ENCODE measurements at places on chromosomes 12 and 14.
A peak's percentile ranks its signal among the peaks of the same experiment; 100 is the strongest.

DNA sequence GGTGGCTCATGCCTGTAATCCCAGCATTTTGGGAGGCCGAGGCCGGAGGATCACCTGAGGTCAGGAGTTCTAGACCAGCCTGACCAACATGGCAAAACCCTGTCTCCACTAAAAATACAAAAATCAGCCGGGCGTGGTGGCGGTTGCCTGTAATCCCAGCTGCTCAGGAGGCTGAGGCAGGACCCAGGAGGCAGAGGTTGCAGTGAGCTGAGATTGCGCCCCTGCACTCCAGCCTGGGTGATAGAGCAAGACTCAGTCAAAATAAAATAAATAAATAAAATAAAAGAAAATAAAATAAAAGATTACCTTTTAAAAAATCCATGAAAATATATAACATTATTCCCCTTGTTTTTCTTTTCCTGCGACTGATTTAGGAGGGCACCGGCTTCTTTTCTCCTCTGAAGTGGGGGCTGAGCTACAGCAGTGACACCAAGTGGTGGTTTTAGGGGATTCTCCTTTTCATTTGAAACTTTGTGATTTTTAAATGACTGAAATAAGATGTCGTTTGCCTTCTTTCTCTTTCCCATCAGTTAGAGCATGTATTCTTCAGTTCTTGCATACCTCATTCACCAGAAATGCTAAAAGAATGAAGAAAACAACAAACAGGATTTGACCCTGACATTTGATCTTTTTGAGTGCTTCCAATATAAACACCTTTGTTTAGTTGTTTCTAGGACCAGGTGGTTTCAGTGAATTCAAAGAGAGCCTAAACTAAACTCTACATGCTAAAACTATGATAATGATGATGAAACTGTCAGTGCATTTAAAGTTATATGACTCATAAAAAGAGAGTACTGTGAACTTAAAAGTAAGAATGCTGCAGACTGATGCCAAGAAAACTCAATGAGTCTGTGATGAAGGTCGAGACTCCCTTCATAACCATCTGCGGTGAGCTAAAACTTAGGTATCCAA lies 22.6 kb upstream of the PKP2 start:
- DNase-seq = no peak

DNA sequence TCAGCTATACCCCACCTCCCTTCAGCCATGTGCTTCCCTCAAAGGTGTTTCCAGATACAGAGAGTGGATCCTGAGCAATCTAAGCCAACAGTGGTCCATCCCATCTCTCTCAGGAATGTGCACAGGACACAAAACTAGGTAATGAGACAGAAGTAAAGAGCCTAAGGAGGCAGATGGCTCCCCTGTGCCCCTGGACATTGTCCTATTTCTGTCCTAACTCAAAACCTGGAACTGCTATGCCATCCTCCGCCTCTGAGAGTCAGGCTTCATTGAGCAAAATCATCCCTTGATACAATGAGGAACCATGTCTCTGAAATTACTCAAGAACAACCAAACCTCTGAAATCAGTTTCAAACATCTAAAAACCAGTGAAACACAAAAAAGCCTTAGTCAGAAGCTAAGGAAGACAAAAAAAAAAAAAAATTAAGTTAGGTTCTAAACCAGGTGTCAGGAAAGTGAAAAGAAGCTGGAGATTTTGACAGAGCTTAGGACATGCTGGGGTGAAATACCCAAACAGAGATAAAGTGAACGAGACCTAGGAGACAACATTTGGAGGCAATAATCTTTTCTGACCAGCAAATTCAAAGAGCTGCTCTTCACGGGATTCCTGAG lies 200.3 kb upstream of the PLEKHG7 start:
- DNase-seq = peak; percentile 27

GRCh38 chr14:31536201-31536960 lies 24.8 kb upstream of the NUBPL start:
- no peak for DNase-seq

DNA sequence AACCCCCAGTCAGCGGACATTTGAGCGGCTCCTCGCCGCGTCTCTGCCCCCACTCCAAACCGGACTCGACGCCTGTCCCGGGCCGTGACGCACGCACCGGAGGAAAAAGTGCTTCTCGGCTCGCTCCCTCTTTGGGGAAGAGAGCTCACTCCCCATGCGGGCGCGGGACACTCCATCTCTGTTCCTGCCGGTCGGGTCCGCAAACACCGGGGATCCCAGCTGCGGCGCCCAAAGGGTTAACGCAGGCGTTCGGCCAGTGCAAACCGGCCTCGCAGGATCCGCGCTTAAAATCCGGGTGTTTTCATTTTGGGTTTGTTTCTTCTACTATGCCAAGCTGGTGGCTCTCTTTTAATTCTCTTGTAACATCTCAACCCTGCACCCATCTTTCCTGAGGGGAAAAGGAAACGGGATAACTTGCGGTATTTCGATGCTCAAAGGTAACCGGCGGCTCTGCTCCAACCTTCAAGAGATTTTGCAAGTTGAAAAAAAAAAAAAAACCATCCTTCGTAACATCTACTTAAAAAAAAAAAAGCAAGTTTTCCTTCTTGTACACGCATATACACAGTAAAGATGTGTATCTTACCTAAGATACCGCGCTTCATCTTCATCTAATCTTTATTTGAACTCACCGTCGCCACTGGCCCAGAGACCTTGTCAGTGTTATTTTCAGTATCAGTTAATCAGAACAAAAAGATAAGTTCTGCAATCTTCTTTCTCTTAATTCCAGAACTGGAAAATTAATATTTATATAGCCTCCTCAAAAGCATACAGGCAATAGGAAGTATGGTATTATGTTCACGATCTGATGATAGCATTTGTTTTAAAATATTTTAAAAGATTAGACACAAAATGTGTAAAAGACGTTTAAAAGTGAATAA lies 1.6 kb upstream of the ATP2B1 start:
- no peak for DNase-seq

DNA sequence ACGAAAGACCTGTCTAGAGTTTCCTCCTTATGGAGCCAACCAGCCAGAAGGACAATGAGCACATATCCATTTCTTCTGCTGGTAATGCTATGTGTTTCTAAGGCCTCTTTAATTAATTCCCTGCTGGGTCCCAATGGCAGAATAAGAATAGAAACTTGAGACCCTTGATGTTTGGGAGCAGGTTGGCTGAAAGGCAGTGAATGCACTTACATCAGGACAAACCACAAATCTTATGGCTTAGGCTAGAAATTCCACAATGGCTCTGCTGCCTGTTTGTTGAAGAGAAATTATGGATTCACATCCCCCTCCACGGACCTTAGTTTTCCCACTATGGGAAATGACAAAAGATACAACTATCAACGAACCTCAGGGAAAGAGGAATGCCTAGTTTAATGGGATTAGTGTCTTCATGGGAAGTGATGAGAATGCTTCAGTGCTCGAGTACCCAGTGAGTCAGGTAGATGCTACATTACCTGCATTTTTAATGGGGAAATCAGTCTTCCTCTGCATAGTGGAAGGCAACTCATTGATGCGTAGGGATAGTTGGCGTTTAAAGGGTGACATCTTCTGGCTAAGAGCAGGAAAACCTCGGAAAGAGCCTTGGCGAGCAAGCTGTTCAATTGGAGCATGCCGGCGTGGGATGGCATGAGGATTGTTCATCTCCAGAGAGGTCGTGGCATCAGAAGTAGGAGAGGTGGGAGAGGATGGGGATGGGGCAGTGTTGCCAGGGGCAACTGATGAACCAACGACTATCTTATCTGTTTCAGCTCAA lies 46.5 kb downstream of the PAPLN start:
- DNase-seq = no peak

- DNase-seq = no peak
These were observed 39.5 kb downstream of the TPCN1 start for GRCh38 chr12:113260636-113261300.

DNA sequence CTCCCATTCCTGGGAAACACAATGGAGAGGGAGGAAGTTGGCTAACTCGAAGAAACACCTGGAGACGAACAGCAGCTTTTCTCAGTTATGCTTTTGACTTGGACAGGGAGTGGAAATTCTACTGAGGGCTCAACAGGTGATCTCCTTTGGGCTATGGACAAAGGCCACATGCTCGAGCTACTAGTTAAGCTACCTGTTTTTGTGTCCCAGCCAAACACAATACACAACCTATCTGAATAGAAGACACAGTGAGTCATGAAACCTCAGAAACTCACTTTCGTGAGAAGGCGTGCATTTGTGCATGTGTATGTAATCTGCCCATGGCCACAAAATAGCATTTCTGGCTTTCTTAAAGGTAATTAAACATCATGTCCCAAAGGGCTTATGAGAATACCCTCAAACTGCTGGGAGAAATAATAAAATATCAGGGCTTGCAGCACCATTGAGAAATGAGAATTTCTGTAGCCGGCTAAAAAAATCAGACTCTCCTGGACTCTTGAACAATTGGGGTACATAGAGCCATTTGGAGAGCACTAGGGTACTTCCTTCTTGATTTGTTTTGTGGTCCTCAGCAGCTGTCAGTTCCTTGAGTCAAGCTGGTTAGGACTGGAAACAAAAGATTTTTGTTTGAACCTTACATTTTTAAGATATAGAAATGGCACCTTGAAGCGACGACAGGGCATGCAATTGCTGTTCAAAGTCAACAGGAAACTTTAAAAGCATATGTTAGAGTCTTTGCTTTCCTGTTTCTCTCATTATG lies 85.5 kb upstream of the PTHLH start:
- DNase-seq = no peak

- no peak for DNase-seq
These were observed 443.3 kb downstream of the DPF3 start for GRCh38 chr14:72450473-72451044.

- no peak for DNase-seq
These were observed 28.7 kb downstream of the TRAF3 start for GRCh38 chr14:102805941-102806340.

- DNase-seq = no peak
These were observed 1.8 kb upstream of the ZBTB39 start for GRCh38 chr12:57008178-57008577.

DNA sequence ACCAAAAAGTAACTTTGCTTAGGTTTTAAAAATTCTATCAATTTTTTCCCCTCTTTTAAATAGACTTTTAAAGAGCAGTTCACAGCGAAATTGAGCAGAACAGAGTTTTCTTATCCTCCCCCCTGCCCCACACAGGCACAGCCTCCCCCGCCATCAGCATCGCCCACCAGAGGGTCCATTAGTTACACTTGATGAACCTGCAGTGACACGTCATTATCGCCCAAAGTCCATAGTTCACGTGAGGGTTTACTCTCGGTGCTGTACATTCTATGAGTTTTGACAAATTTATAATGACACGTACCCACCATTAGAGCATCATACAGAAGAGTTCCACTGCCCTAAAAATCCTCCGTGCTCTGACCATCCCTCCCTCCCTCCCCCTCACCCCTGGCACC lies 58.4 kb downstream of the FZD10 start:
- DNase-seq = no peak

DNA sequence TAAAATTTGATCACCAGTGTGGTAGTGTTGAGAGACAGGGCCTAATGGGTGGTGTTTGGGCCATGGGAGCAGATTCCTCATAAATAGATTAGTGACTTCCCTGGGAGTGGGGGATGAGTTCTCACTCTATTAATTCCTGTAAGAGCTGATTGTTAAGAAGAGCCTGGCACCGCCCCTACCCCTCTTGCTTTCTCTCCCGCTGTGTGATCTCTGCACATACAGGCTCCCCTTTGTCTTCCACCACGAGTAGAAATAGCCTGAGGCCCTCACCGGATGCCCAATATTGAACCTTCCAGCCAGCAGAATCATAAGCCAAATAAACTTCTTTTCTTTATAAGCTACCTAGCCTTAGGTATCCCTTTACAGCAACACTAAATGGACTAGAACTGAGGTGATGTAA lies 31.9 kb upstream of the CAND1 start:
- no peak for DNase-seq

DNA sequence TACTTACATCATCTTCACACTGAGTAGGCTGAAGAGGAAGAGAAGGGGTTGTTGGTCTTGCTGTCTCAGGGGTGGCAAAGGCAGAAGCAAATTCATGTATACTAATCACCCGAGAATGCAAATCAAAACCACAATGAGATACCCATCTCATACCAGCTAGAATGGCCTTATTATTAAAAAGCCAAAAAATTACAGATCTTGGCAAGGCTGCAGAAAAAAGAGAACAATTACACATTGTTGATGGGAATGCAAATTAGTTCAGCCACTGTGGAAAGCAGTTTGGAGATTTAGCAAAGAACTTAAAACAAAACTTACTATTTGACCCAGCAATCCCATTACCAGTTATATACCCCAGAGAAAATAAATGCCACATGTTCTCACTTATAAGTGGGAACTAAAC lies 154.9 kb downstream of the SEC23A start:
- DNase-seq = no peak

DNA sequence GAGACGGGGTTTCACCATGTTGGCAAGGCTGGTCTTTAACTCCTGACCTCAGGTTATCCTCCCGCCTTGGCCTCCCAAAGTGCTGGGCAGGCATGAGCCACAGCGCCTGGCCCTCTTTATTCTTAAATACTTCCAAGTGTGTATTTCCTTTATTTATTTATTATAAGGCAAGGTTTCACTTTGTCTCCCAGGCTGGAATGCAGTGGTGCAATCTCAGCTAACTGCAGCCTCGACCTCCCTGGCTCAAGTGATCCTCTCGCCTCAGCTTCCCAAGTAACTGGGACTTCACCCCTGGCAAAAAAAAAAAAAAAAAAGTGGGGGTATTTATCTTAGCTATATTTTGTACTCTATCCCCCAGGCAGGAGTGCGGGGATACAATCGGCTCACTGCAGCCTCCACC lies 6.8 kb downstream of the FAM216A start:
- DNase-seq = no peak

DNA sequence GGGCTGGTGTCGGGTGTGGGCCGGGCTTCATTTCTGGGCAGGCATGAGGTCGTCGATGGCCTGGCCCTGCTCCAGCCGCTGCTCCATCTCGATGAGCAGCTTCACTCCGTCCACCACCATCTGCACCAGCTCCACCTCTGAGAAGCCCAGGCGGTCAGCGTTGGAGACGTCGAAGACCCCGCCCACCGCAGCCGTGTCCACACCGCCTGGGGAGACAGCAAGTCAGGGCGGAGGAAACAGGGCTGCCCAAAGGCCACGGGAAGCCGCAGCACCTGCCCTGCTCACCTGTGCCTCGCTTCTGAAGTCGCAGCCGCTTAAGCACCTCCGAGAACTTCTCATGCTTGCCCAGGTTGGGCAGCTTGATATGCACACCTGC lies 2.8 kb downstream of the CKB start:
- no peak for DNase-seq

Measured in T-helper 2 cell treated with Interferon-gamma antibody and Interleukin-4, amounts not matched to agents 5 μg/mL and 100 μg/mL, for 36 hours (primary cell).